ENCODE measurements at places on chromosomes 1 and 21.

- no peak for DNase-seq
Observed at GRCh38 chr1:172472495-172472894, 28.6 kb upstream of the PIGC start.

DNA sequence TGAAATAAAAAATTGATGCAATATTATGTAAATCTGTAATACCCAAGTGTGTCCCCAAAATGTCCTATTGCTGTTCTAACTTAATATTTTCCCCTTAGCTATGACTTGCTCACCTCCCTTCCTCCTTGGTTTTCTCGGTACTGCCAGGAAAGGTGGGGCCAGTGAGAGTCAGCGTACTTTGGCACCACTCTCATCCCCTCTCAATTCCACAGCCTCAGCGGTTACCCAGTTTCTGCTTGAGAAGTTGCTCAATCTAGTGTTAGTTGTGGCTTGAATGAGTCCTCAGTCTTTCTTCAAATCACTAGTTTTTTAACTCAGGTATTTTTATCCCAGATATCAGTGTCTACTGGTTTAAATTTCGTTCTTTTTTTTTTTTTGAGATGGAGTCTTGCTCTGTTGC, 32.3 kb downstream of the BCAS2 start:
- no peak for DNase-seq

GRCh38 chr1:37317870-37318467, 156.4 kb upstream of the ZC3H12A start:
- DNase-seq = no peak

DNA sequence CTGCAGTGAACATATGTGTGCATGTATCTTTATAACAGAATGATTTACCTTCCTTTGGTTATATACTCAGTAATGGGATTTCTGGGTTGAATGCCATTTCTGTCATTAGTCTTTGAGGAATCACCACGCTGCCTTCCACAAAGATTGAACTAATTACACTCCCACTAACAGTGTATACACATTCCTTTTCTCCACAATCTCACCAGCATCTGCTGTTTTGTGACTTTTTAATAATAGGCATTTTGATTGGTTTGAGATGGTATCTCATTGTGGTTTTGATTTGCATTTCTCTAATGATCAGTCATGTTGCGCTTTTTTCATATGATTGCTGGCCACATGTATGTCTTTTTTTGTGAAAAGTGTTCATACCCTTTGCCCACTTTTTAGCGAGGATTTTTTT, 680.5 kb downstream of the PTPRC start:
- DNase-seq = no peak

- peak; percentile 68 for DNase-seq
Observed at GRCh38 chr1:152141971-152142584, 16.9 kb downstream of the RPTN start.

- DNase-seq = peak; percentile 13
Observed at GRCh38 chr1:79726321-79726720, 719.8 kb upstream of the ADGRL4 start.

- no peak for DNase-seq
Observed at GRCh38 chr1:218811497-218811896, 362.2 kb upstream of the LYPLAL1 start.

DNA sequence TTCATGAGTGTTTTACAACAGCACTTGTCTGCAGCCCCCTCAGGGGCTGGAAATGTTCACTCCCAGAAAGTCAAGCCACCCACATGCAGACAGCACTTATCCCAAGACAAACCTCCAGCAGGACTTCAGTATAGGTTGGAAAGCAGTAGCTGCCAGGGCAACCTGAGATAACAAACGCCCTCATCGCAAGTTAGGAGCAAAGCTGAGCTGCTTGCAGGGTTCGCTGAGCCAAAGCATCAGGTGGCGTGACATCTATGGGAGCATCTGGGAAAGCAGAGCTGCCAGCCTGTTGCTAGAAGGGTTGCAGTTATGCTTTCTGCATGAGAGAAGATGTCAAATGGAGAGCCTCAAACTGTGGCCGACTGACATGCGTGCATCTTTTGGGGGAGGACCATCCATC, 4.2 kb upstream of the STXBP3 start:
- no peak for DNase-seq

DNA sequence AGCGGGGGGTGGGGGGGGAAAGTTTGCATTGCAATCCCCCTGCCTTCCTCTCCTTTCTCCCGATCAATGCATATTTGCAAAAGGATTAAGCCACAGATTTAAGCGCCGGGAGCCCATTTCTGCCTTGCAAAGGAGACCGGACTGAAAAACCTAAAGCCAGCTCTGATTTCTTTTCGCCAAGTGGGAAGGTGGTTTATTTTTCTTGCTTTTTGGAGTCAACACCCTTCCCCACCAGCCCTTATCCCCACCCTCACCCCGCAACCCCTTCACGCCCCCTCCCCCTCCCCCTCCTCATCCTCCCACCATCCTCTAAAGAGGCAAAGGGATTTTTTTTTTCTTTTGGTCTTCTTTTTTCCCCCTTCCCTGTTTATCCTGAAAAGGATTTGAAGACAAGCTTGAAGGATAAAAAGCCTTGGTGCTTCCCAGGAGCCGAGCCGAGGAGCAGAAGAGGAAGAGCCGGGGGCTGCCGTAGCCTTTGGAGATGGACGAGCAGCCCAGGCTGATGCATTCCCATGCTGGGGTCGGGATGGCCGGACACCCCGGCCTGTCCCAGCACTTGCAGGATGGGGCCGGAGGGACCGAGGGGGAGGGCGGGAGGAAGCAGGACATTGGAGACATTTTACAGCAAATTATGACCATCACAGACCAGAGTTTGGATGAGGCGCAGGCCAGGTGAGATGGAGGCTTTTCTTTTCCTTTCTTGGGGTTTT, 513 bp downstream of the PBX1 start:
- peak; percentile 26 for DNase-seq

GRCh38 chr1:222813866-222814535, 838 bp upstream of the DISP1 start:
- DNase-seq = peak; percentile 56

DNA sequence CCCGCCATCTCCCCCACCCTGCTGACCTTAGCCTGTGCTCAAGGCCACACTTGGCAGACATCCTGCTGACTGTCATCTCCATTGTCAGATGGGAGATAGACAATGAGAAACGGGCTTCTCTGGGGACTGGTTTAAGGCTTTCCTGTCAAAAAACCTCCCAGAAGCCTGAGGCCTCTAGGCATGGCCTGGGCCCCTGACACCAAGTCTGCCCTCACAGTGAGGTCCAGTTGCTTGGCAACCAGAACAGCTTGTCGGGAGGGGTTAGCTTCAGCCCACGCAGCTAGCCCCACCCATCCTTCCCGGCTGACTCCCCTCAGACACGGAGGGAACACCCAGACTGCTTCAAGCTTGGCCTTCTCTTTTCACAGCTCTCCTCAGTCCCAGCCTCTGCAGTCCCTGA, 11.0 kb downstream of the PLEKHA6 start:
- peak; percentile 41 for DNase-seq

GRCh38 chr21:39381009-39381408, 32.1 kb upstream of the HMGN1 start:
- DNase-seq = no peak

GRCh38 chr21:19010996-19011395, 607.4 kb upstream of the TMPRSS15 start:
- no peak for DNase-seq

DNA sequence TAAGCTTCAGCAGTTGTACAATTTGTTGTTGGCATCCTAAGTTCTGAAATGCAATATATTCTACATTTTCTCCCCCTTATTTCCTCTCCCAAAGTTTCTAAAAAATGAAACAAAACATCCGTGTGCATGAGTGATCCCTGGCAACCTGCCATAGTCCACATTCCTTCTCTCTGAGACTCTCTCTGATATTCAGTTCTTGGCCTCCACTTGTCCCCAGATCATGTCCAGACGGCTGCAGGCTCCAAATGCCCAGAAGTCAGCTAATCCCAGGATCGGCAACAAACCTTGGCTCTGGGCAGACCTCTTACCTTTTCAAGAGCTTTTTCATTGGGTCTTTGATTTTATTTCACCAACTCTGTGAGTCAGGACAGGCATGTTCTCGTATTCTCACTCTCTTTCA, 187.8 kb downstream of the ETS2 start:
- DNase-seq = peak; percentile 95

GRCh38 chr21:35284199-35284598, 235.1 kb upstream of the RUNX1 start:
- no peak for DNase-seq

GRCh38 chr1:92016720-92017316, 13.0 kb upstream of the EPHX4 start:
- DNase-seq = no peak

- peak; percentile 44 for DNase-seq
Observed at GRCh38 chr1:200386416-200386815, 23.4 kb downstream of the ZNF281 start.

GRCh38 chr1:67764633-67765032, 68.6 kb downstream of the GNG12 start:
- no peak for DNase-seq

GRCh38 chr1:235417086-235417697, 50.0 kb downstream of the TBCE start:
- DNase-seq = peak; percentile 79

DNA sequence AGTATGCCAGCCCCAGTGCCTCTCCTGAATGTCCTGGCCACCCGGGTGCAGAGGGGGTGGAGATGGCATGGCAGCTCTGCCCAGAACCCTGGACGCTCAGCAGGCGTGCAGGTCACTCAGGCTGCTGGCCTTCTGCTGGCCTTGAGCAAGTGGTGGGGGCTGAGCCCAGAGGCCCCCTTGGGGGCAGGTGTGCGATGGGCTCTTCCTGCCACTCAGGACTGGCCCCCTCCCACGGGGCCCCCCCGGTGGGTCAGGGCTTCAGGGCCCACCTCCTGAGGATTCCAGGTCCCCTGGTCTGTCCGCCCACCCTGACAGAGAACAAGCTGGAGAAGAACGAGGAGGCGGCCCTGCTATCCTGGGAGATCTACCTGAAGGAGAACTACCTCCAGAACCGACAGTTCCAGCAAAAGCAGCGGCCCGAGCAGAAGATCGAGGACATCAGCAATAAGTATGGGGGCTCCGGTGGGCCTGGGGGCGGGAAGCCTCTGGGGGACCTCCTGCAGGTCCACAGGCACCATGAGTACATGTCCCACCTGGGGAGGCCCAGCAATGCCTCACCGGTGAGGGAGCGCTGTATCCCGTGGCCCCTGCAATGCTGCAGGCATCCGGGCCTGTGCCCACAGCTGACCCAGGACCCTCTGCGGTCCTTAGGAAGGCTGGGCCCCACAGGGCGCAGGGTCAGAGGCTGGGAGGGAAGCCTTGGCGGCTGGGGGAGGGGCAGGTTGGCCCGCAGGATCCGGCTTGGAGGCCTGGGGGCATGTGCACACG, 37.0 kb upstream of the LRRC3 start:
- no peak for DNase-seq

DNA sequence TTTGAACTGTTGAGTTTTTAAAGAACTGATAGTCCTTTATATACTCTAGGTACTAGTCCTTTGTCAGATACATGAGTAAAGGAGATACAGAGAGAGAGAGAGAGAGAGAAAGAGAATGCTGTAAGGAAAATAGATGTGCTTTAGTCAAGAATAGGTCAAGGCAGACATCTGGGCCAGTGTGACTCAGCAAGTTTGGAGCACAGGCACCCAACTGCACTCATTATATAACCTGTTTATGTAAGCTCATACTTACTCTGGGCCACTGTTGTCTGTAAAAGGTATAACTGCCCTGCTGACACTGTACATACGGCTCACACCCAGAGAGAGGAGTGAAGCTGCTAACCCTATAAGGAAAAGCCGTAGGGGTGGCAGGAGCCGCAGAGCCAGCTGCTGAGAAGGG, 32.2 kb upstream of the AKT3 start:
- peak; percentile 42 for DNase-seq
